Immature natural killer cell (primary cell): ENCODE measurements at places on chromosomes 7 and 10. TPM values are rescaled to one million over a fixed set of nuclear protein-coding genes. Genes with fewer than 3 reads are reported as not detected.

The RNLS gene
- 4.8 TPM for polyA plus RNA-seq

The ITGB8 gene
- not detected for polyA plus RNA-seq

DNA sequence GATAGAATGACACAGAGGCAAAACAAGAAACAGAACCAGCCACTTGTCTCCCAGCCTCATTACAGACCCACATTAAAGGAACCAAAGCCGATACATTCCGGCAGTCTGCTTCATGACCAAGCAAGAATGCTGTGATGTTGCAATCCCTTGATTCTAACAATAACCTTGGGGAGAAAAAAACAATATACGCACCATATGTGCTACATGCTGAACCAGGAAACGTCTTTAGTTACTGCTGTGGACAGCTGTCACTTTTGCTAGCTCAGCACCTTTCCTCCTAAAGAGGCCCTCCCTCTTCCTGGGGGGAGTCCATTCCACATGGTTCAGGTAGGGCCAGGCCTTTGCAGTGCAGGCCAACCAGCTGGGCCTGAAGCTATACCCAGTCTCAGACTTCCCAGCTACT is 79.1 kb downstream of the PRTFDC1 start:
- no peak overlapping the region for H3K4me3 ChIP-seq
- H3K27ac ChIP-seq = no peak overlapping the region
- H3K27me3 ChIP-seq = no peaks in the 10 kb centered on the region
- H3K36me3 ChIP-seq = no peaks in the 10 kb centered on the region
- H3K4me1 ChIP-seq = peaks cover 32% of the 10 kb centered on the region

- peaks cover 13% of the 10 kb centered on the region for H3K4me1 ChIP-seq
- DNase-seq = peak; percentile 41
- H3K36me3 ChIP-seq = no peaks in the 10 kb centered on the region
- no peak overlapping the region for H3K27ac ChIP-seq
- H3K27me3 ChIP-seq = peaks cover 5% of the 10 kb centered on the region
Measured at GRCh38 chr10:51010977-51011376, 63.3 kb upstream of the PRKG1 start.

DNA sequence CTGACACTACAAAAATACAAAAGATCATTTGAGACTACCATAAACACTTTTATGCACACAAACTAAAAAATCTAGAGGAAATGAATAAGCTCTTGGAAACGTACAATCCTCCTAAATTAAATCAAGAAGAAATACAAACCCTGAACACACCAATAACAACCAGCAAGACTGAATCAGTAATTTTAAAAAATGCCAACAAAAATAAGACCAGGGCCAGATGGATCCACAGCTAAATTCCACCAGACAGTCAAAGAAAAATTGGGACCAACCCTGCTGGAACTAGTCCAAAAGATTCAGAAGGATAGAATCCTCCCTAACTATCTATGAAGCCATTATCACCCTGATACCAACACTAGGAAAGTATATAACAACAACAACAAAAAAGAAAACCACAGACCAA is 277.4 kb downstream of the AGMO start:
- no peaks in the 10 kb centered on the region for H3K4me1 ChIP-seq
- no peaks in the 10 kb centered on the region for H3K27me3 ChIP-seq
- DNase-seq = no peak
- no peak overlapping the region for H3K4me3 ChIP-seq

DNA sequence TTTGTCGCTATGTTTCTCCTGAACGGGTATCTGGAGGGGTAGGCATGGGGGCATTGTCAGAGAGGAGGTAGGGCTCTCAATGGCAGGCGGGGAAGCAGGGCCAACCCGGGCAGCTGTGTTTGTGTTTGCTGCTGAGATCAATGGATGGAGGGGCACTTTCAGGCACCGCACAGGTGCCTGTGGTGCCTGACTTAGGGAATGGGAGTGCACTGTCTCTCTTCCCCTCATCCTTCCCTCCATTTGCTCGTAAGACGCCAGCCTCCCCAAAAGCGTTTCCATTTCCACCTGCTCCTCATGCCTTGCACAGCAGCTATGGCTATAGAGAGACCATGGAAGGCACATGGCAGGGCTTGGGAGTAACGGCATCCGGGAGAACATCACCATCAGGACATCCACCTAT is 615.9 kb upstream of the FOXK1 start:
- H3K4me1 ChIP-seq = no peaks in the 10 kb centered on the region
- no peak overlapping the region for H3K27ac ChIP-seq
- peaks cover 7% of the 10 kb centered on the region for H3K27me3 ChIP-seq
- H3K36me3 ChIP-seq = no peaks in the 10 kb centered on the region

- peaks cover 4% of the 10 kb centered on the region for H3K27me3 ChIP-seq
- no peaks in the 10 kb centered on the region for H3K36me3 ChIP-seq
- no peak for DNase-seq
- H3K27ac ChIP-seq = no peak overlapping the region
- no peaks in the 10 kb centered on the region for H3K4me1 ChIP-seq
Measured at GRCh38 chr10:22464966-22465629, 119.8 kb downstream of the SPAG6 start.

DNA sequence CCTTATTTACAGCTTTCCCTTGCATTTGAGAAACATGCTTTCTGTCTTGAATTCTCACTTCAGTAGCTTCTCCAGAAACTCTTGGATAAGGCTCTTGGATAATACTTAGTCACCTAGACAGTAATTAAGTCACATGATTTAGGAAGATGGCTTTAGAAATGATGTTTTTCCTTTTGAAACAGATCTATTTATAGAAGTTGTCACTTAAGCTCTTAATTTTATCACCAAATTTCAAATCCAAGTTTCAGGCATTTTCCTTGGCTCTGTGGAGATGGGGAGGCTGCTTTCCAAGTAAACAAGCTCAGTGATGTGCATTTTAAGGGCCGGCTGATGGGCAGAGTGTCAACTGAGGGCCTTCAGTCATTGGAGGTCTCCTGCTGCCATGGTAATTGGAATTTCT is 130.3 kb downstream of the SRI start:
- DNase-seq = no peak
- no peaks in the 10 kb centered on the region for H3K36me3 ChIP-seq
- no peak overlapping the region for H3K4me3 ChIP-seq
- H3K27me3 ChIP-seq = peaks cover 3% of the 10 kb centered on the region
- peak overlapping the region; percentile 51 for H3K27ac ChIP-seq

GRCh38 chr7:130683026-130683425 is 3.3 kb downstream of the TSGA13 start:
- H3K4me3 ChIP-seq = no peak overlapping the region
- DNase-seq = no peak
- H3K27me3 ChIP-seq = peaks cover 7% of the 10 kb centered on the region
- H3K27ac ChIP-seq = no peak overlapping the region

DNA sequence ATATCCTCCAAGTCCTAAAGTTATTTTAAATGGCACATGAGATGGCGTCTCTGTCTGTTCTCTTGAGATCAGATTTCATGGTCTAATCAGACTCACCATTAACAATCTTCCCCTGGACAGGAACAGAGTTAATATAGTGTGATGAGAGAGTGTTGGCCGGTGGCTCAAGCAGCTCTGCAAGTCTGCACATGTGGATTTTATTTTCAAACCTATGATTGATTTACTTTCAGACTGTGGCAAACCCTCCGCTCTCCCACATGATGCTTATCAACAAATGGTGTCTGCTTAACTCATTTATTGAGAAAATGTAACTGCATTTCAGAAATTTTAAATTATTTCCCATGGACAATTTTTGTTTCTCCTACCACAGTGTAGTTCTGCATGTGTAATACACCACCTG is 46.5 kb upstream of the HGF start:
- no peak for DNase-seq
- H3K36me3 ChIP-seq = peaks cover 4% of the 10 kb centered on the region
- H3K4me1 ChIP-seq = no peaks in the 10 kb centered on the region
- H3K27ac ChIP-seq = no peak overlapping the region
- no peaks in the 10 kb centered on the region for H3K27me3 ChIP-seq
- no peak overlapping the region for H3K4me3 ChIP-seq
